ENCODE measurements at places on chromosomes 11 and 22. TPM values are rescaled to one million over a fixed set of nuclear protein-coding genes. Genes with fewer than 3 reads are reported as not detected.

DNA sequence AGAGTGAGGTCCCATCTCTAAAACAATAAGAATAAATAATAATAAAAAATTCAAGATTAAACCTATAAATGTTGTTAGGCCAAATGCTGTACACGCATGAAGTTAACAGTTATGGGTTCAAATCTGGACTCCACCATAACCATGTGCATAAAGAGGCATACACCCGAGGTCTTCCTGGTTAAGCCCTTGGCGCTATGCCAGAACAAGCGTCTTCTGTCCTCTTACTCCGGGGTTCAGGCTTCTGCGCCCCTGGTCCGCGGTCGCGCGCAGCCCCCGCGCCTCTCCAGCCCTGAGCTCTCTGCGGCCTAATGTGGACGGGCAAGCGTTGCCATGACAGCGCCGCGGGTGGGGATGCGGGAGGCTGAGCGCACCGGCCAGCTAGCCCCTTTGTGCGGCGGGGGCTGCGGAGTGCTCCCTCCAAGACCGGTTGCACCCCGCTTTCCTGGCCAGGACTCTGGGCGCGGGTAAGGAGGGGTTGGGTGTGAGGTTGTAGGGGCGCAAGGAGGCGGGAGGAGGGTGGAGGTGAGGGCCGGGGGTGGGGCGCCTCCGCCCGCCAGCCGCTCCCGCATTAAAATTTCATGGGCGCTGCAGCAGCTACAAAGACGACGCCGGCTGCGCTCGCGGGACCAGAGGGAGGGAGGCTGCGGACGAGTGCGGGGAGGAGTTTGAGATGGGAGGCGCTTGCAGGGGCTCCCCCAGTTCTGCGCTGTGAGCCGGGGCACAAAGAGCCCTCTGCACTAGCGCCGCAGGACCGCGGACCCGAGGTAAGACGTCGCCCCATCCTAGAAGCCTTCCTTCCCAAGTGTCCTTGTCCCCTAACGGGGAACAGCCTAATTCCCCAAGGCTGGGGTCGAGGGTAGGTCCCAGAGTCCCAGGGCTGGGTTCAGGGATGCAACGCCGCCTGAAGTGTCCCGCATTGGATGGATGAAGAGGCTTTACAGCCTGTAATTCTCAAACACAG lies at the start of gene MIAT:
MIAT (plus strand) TSS at position 698 of the 961 bp plus-strand sequence.
- DNase-seq, result no peak

- no peak for DNase-seq
These were observed 10.6 kb downstream of the PLXNB2 start for GRCh38 chr22:50296658-50297490.

- no peak for DNase-seq
These were observed 93.0 kb downstream of the GUCY1A2 start for GRCh38 chr11:106925245-106925644.

- no peak for DNase-seq
These were observed 2082.1 kb upstream of the RAG2 start for GRCh38 chr11:38680166-38680565.

DNA sequence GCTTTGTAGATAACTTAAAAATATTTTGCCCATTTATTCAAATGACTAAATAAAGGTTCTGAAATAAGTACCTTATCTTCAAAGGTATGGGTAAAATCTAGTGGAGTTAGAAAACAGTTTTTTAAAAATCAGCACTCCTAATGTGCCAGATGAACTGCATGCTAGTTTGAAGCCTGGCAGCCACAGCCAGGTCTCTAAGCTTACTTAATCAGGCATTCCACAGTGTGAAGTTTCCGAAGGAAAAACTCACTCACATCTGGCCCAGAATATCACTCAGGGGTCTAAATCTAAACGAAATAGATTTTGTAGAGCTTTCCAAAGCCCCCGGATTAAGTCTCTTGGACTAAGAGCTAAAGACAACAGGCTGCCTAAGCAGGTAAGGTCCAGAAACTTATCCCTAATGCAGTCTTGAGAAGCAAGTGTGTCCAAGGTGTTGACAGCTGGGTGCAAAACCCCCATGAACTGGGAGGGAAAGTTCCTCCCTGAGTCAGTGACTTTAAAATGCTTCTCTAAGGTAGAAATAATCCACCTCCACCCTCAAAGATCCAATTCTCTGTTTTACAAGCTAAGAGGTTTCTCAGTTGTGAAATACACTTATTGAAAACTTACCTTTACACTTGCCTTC lies 157.6 kb downstream of the FCHSD2 start:
- no peak for DNase-seq

GRCh38 chr11:61896665-61897386 lies 5.5 kb upstream of the FADS3 start:
- DNase-seq, result no peak

DNA sequence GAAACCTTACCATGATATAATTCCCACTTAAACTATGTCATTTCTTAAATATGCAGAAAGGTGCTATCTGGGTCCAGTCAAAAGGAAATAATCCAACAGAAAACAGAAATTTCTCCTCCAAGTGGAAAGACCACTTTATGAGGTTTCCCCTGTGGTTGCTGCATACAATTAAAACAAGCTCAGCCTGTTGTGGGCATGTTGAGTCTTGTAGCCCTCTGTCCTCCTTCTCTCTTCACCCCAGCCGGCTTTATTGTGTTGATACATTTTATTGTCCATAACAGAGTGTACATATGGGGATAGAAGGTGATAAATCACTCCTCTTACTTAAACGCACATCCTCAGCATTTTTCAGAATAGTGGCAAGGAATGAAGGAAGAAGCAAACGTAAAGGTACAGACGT lies 126.0 kb upstream of the MTNR1B start:
- no peak for DNase-seq

GRCh38 chr11:19263333-19263732 lies 22.6 kb upstream of the E2F8 start:
- DNase-seq, result no peak

DNA sequence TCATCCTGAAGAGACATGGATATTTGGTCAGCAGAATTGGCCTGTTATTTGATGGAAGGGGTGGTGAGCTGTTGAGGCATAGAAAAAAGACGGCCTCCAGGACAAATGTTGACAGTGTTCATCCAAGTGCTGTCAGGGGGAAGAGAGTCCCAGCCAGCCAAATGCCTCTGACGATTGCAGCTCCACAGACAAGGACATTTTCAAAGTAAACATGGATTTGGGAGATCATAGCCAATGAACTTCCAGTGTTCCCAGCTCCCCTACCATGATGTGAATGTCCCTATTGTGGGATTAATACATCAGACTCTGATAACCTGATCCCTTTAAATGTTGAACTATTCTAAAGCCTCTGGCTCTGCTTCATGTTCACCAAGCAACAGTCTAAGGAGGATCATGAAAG lies 31.2 kb upstream of the PSMA1 start:
- no peak for DNase-seq

DNA sequence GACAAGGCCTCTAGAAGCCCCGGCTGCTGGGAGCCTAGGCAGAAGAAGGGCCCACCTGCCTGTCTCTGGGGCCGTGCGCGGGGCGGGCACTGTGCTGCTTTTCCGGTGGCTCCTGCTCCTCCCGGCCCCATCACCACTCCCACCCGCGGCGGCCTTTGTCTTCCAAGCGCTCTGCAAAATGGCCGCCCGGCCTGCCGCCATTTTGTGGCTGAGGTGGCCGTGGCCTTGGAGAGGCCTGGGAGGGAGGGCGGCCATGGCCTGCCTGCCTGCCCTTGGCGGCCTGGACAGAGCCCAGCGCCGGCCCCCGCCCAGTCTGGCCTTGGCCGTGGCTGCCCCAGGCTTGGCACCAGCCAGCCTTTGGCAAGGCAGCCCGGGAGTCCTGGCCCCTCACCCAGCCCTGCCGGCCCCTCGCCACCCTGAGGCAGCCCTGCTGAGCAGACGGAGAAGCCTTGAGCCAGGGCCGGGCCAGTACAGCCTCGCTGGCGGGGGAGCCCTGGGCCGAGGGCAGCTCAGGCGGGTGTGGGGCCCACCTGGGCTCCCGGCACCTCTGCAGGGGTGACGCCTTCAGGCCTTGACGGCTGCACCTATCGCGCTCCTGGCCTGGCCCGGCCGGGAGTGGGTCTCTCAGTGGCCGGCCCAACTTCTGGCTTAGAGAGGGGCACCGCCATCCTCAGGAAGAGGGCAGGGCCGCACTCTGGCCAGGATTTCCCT lies 46.0 kb upstream of the PPARA start:
- no peak for DNase-seq

Gene MUC15
- 64.8 TPM for total RNA-seq

Gene PHF21B
- total RNA-seq, result not detected

Gene SLC22A9
- not detected for total RNA-seq

Gene OR52I1
- not detected for total RNA-seq

Gene PTPN5
- 1.7 TPM for total RNA-seq

Gene PARVA
- total RNA-seq, result 26.2 TPM

Gene KCNE3
- 2.0 TPM for total RNA-seq

Measured in suprapubic skin (tissue), 4 donors.